ENCODE measurements at places on chromosomes 5 and 9.

DNA sequence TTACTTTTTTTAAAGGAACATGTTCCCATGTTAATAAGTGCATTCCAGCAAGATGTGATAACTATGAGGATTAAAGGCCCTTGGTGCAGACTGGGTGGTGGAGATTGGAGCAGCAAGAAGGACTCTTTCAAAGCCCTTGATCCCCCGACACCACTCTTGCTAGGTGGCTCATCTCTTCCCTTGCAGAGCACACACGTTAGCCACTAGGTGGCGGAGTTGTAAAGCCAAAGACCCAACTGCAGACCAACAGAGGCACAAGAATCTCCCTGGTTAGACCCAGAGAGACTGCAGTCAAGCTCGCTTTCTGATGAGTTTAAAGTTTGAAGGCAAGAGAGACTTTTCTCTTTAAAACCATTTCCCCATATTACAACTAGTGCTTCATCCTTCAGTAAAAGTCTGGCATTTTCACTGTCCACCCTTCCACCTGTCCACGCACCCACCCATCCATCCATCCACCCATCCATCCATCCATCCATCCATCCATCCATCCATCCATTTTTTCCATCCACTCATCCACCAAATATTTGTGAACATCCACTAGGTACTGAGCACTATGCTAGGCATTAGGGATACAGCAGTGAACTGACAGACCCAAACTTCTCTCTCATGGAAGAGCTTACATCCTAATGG is 226.9 kb downstream of the MSX2 start:
- DNase-seq, result peak; percentile 55

DNA sequence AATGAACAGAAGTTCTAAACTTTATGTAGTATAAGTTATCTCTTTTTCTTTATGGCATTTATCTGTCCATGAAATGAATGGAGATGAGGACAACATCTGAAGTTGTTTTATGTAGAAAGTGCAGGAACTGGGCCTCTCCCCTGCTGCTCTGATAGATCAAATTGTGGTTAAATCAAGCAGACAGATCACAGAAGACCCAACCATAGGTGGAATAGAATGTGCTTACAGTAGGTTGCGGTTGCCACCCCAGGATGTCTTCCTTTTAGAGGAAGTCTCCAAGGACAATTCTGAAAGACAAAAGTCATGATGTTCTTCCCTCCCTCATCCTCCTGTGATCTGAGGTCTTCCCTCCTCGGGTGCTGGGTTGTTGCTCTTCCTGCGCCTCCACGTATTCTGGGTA is 12.9 kb downstream of the RASGRF2 start:
- DNase-seq, result no peak

- no peak for DNase-seq
Measured at GRCh38 chr5:158340608-158341007, 481.7 kb upstream of the CLINT1 start.

- DNase-seq, result no peak
Measured at GRCh38 chr9:90985631-90986030, 184.0 kb downstream of the SYK start.

DNA sequence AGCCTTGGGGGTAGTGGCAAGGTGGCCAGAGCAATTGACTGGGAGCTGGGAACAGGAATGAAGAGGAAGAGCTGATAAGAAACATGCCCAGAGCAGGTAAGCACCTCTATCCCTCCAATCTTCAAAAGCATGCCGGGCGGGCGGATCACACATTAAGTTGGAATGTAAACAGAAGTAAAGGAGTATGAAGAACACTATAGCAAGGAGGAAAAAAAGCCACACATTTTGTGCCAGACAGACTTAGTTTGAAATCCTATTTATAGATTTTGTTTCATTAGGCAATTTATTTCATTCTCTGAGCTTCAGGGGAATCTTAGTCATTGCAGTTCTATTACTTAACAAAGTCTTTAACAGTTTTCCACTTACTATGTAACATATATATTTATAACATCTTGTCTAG is 173.9 kb upstream of the TNC start:
- no peak for DNase-seq
